ENCODE measurements at places on chromosomes 5 and 9. TPM values are rescaled to one million over a fixed set of nuclear protein-coding genes. Genes with fewer than 3 reads are reported as not detected.

- no peak for DNase-seq
- H3K27me3 ChIP-seq = no peaks in the 10 kb centered on the region
- H3K4me1 ChIP-seq = peaks cover 46% of the 10 kb centered on the region
These were observed 1.7 kb downstream of the RAB14 start for GRCh38 chr9:121199921-121200320.

DNA sequence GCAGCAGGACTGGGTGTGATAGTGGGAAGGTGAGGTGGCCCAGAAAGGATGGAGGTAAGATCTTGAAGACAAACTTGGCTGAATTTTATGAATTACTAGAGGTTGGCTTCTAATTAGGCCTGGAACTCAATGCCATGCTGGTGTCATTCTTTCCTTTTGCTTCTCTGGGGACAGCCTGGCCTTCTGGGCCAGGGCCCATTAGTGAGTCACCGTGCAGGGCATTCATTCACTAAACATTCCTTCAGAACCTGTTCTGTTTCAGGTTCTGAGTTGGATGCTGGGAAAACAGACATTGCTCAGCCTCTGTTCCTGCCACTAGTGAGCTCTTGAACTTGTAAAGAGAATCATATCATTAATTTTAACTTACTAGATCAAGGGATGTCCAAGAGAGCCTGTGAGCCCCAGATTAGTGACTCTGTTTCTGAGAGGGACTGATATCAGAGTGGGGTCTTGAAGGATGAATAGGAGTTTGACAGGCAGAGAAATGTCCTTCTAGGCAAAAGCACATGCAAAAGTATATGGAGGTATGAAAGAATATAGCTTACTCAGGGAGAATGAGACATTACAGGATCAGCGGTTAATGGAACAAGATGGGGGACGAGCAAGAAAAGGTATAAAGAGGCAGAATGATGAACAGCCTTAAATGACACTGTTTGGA, 66.5 kb downstream of the LHX2 start:
- H3K4me1 ChIP-seq = peaks cover 26% of the 10 kb centered on the region
- peak; percentile 31 for DNase-seq
- H3K27ac ChIP-seq = no peak overlapping the region
- H3K36me3 ChIP-seq = no peaks in the 10 kb centered on the region
- no peak overlapping the region for H3K4me3 ChIP-seq

- no peaks in the 10 kb centered on the region for H3K4me1 ChIP-seq
- no peaks in the 10 kb centered on the region for H3K36me3 ChIP-seq
- DNase-seq = no peak
- H3K27me3 ChIP-seq = no peaks in the 10 kb centered on the region
- H3K4me3 ChIP-seq = no peak overlapping the region
These were observed 372.9 kb upstream of the IRX2 start for GRCh38 chr5:3124410-3124809.

- peaks cover 33% of the 10 kb centered on the region for H3K4me1 ChIP-seq
- DNase-seq = no peak
- H3K27me3 ChIP-seq = no peaks in the 10 kb centered on the region
- no peak overlapping the region for H3K4me3 ChIP-seq
These were observed 31.2 kb upstream of the BASP1 start for GRCh38 chr5:17186256-17186655.

DNA sequence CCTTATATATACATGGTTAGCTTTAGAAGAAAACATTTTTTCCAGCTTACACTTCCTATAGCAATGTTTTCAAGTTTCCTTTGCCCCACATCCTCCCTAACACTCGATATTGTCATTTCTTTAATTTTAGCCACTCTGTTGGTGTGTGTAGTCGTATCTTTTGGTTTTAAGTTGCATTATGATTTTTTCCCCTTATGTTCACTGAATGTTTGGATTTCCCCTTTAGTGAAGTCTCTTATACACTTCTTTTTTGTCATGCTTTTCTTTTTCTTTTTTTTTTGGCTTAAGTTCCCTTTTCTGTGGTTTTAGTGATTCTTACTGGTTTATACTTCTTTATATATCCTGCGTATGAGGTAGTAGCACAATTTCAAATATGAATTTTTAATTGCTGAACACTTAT, 58.8 kb downstream of the KDM4C start:
- H3K36me3 ChIP-seq = peaks cover 13% of the 10 kb centered on the region
- H3K27ac ChIP-seq = no peak overlapping the region
- no peaks in the 10 kb centered on the region for H3K4me1 ChIP-seq
- H3K27me3 ChIP-seq = no peaks in the 10 kb centered on the region
- DNase-seq = no peak

DNA sequence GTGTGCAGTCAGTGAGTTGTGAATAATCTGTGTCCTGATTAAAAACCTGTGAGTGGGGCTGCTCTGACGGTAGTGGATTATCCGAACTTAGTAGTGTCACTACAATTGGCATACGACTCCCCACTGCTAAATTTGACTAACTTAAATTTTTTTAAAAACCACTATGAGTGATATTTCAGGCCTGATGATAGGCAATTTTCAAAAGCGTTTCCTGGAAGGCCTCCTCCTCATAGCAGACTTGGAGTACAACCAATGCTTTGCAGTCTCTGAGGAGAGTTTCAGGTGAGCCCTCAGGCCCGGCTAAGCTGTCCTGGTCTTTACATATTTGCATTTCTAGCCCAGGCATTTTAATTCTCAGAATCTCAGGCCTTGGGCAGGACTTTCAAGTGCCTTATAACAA, 10.8 kb downstream of the BTNL8 start:
- no peaks in the 10 kb centered on the region for H3K36me3 ChIP-seq
- H3K27me3 ChIP-seq = no peaks in the 10 kb centered on the region
- DNase-seq = no peak
- H3K4me1 ChIP-seq = no peaks in the 10 kb centered on the region
- no peak overlapping the region for H3K27ac ChIP-seq

GRCh38 chr9:137147793-137148160, 8.8 kb downstream of the GRIN1 start:
- H3K27ac ChIP-seq = no peak overlapping the region
- peaks cover 1% of the 10 kb centered on the region for H3K27me3 ChIP-seq
- no peaks in the 10 kb centered on the region for H3K4me1 ChIP-seq
- H3K36me3 ChIP-seq = no peaks in the 10 kb centered on the region
- no peak overlapping the region for H3K4me3 ChIP-seq

GRCh38 chr5:163565931-163566608, 60.7 kb downstream of the MAT2B start:
- DNase-seq = peak; percentile 30
- H3K4me3 ChIP-seq = peak overlapping the region; percentile 59
- no peak overlapping the region for H3K27ac ChIP-seq
- H3K4me1 ChIP-seq = peaks cover 51% of the 10 kb centered on the region
- no peaks in the 10 kb centered on the region for H3K27me3 ChIP-seq

GRCh38 chr5:84227236-84227635, 157.4 kb downstream of the EDIL3 start:
- no peak overlapping the region for H3K27ac ChIP-seq
- H3K36me3 ChIP-seq = no peaks in the 10 kb centered on the region
- no peak overlapping the region for H3K4me3 ChIP-seq

- H3K27me3 ChIP-seq = no peaks in the 10 kb centered on the region
- H3K36me3 ChIP-seq = peaks cover 32% of the 10 kb centered on the region
- DNase-seq = no peak
- no peak overlapping the region for H3K27ac ChIP-seq
- H3K4me1 ChIP-seq = no peaks in the 10 kb centered on the region
These were observed 75.3 kb downstream of the HMGCR start for GRCh38 chr5:75412111-75412990.

GRCh38 chr5:65037831-65038815, 269.4 kb downstream of the CWC27 start:
- H3K4me3 ChIP-seq = no peak overlapping the region
- peaks cover 6% of the 10 kb centered on the region for H3K36me3 ChIP-seq
- H3K27me3 ChIP-seq = no peaks in the 10 kb centered on the region
- DNase-seq = peak; percentile 40
- H3K4me1 ChIP-seq = no peaks in the 10 kb centered on the region
- H3K27ac ChIP-seq = no peak overlapping the region

GRCh38 chr5:77325921-77326541, 115.6 kb downstream of the PDE8B start:
- H3K4me3 ChIP-seq = no peak overlapping the region
- H3K27me3 ChIP-seq = peaks cover 3% of the 10 kb centered on the region
- no peak for DNase-seq
- no peaks in the 10 kb centered on the region for H3K36me3 ChIP-seq
- no peak overlapping the region for H3K27ac ChIP-seq

- H3K4me3 ChIP-seq = no peak overlapping the region
- no peaks in the 10 kb centered on the region for H3K27me3 ChIP-seq
- DNase-seq = no peak
These were observed 96.2 kb upstream of the SMC2 start for GRCh38 chr9:103997856-103998370.

DNA sequence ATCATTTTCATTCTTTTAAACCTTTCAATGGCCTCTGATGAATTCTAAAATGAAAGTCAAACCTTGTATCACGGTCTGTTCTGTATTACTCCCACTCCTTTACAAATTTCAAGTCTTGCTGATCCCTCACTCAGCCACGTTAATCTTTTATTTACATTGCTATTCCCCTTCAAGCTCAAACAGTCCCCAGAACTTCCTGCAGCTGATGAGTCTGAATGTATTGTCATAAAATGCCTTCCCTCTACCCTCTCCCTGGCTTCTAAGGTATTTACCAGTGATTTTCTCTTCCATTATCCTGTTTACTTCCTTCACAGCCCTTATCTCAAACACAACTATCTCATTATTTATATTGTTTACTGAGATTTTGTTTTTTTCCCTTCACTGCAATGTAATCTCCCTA, 562.3 kb upstream of the C9orf72 start:
- no peaks in the 10 kb centered on the region for H3K4me1 ChIP-seq
- no peak for DNase-seq
- H3K36me3 ChIP-seq = no peaks in the 10 kb centered on the region
- no peaks in the 10 kb centered on the region for H3K27me3 ChIP-seq
- no peak overlapping the region for H3K27ac ChIP-seq
- H3K4me3 ChIP-seq = no peak overlapping the region

GRCh38 chr9:137605121-137606004, at the start of gene ARRDC1:
Gene ARRDC1, plus strand, starts transcription at chr9:137605686. Its CDS starts 32 bp downstream, at chr9:137605718.
- H3K27me3 ChIP-seq = no peaks in the 10 kb centered on the region
- peak within 1 kb of the TSS; percentile 87 for H3K4me3 ChIP-seq
- peak; percentile 94 for DNase-seq
- H3K4me1 ChIP-seq = peaks cover 22% of the 10 kb centered on the region

DNA sequence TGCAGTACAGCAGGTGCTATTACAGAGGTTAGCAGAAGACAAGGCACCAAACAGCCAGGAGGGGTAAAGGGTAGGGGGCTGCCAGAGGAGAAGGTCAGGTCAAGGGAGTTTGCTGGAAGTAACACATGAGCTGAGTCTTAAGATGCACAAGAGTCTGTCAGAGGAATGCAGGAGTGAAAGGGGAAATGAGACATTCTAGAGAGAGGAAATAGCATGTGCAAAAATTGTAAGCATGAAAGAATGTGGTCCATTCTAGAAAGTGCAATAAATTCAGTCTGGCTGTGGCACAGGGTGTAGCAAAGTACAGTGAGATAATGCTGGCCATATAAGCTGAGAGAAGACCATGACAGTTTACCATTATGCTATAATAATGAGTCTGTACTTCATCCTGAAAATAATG, 6.6 kb downstream of the GOLGA1 start:
- H3K27ac ChIP-seq = no peak overlapping the region
- no peak overlapping the region for H3K4me3 ChIP-seq
- H3K27me3 ChIP-seq = no peaks in the 10 kb centered on the region
- DNase-seq = no peak

DNA sequence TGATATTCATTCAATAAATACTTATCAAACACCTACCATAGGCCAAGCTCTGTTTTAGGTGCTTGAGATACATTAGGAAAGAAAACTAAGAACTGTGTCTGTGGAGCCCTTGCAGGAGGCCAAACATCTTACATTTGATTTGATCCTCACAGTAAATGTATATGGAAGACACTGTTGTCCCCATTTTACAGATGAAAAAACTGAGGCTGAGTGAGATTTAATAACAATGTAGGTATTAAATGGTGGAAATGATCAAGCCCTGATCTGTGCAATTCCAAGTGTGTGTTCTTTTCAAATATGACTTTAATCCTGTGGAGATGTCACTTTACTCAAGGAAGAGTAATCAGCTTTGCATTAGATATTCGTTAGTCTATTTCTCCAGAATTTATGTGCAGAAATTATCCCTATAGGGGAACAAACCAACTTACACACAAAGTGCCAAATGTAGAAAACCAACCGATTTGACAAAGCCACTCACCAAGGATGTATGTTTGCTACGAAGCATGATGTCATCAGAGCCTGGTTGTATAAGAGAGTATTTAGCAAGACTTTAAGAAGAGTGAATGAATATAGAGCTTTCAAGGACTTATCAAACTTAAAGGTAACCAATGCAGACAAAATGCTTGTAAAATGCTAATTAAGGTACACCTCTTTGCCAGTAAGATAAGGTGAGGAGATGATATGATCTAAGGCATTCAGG, 153.9 kb upstream of the NFIB start:
- no peaks in the 10 kb centered on the region for H3K4me1 ChIP-seq
- peaks cover 56% of the 10 kb centered on the region for H3K27me3 ChIP-seq
- H3K36me3 ChIP-seq = no peaks in the 10 kb centered on the region
- DNase-seq = no peak

DNA sequence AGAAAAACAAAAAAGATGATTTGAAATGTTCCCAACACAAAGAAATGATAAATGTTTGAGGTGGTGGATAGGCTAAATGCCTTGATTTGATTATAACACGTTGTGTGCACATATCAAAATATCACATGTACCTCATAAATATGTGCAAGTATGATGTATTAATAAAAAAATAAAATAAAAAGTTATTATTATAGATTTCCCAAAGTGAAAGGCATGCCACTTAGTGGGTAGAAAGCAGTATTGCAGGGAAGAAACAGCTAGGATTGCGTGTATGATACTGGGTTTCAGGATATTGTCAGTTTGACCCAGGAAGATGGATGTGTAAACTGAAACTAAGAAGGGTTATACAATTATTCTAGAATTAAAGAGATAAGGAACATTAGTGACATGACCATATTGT, 3.6 kb upstream of the TMEM38B start:
- H3K27ac ChIP-seq = no peak overlapping the region
- H3K4me1 ChIP-seq = peaks cover 16% of the 10 kb centered on the region
- DNase-seq = peak; percentile 25
- H3K4me3 ChIP-seq = no peak overlapping the region
- no peaks in the 10 kb centered on the region for H3K27me3 ChIP-seq

DNA sequence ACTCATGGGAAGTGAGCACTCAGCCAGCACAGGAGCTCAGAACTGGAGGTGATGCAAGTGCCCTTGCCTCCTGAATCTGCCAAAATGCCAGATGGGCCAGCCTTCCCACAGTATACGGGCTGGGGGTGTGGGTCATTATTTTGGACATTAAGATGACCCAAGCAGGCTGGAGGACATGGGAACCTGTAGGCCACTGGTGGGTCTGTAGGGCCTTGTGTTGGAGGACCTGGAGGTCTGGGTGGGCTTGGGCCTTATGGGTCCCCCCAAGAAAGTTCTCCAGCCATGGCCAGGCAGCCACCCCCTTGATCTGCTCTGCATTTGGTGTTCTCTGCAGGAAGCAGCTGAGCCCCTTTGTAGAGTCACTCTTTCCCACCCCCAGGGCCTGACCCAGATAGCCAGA, 71.0 kb upstream of the ANGPTL2 start:
- H3K27me3 ChIP-seq = peaks cover 36% of the 10 kb centered on the region
- H3K4me1 ChIP-seq = peaks cover 4% of the 10 kb centered on the region
- DNase-seq = no peak
- no peak overlapping the region for H3K27ac ChIP-seq
- no peak overlapping the region for H3K4me3 ChIP-seq
- no peaks in the 10 kb centered on the region for H3K36me3 ChIP-seq

The ZNF354C gene
- 3.9 TPM for total RNA-seq

The GBGT1 gene
- not detected for total RNA-seq

The PALM2AKAP2 gene
- 9.1 TPM for total RNA-seq

The OBP2B gene
- not detected for total RNA-seq

The IRX2 gene
- 35.4 TPM for total RNA-seq

The GHR gene
- 1.8 TPM for total RNA-seq

The CDC20B gene
- total RNA-seq = not detected

The TUT7 gene
- total RNA-seq = 35.9 TPM

The DRD1 gene
- total RNA-seq = not detected

The CKMT2 gene
- not detected for total RNA-seq

The RPL35 gene
- total RNA-seq = 1,966 TPM
